LHCN-M2 (cell line): ENCODE measurements at places on chromosomes 4 and X.

- no peak for DNase-seq
Observed at GRCh38 chr4:7607156-7607910, 172.6 kb upstream of the PSAPL1 start.

GRCh38 chr4:90572996-90573395, 445.8 kb downstream of the CCSER1 start:
- no peak for DNase-seq

DNA sequence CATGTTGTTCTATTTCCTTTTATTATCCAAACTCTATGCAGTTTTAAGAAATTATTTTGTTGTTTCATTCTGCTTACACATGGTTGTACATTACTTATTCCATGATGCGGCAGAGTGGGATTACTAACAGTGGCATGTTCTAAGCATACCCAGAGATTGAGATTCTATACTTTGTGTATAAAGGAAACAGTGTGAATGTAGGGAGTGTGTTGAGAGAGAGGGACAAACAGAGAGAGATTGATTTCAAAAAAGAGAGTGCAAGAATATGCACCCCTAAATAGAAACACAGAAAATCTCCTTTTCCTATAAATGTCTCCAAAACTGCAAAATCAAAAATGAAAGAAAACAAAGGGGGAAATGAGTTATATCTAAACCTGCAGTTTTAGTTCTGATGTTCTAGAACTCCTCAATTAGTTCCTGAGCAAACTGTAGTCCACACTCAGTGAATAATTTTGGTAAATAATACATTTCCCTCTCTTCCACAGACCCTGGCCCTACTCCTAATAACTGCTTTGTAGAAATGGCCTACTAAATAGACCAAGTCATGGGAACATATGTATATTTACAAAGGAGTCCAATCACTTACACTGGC, 31.0 kb downstream of the SLC9B1 start:
- no peak for DNase-seq

- peak; percentile 68 for DNase-seq
Observed at GRCh38 chr4:112321776-112322684, 24.9 kb downstream of the ALPK1 start.
